Hematopoietic multipotent progenitor cell treated with erythropoietin and hydrocortisone succinate and interleukin-3 and kit ligand, for 15 days (in vitro differentiated cells): ENCODE measurements at places on chromosomes 5 and 9.

DNA sequence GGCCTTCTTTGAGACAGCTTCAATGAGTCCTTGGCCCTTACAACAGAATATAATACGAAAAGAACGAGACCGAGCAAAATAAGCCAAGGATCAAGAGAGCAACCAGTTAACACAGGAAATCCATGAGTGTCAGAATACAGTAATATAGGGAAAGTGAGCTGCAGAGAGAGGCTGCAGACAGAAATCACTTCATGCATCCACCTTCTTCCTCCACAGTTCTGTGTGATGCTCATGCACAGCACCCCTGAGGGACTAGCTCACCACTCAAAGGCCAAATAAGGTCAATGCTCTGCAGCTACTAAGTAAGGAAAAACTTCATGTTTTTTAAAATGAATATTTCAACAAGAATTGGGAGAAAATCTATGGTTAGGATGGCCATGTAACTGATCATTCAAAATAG, 257.1 kb downstream of the MCTP1 start:
- DNase-seq: no peak

- DNase-seq: no peak
These were observed 120.3 kb upstream of the LHFPL2 start for GRCh38 chr5:78768781-78769380.

DNA sequence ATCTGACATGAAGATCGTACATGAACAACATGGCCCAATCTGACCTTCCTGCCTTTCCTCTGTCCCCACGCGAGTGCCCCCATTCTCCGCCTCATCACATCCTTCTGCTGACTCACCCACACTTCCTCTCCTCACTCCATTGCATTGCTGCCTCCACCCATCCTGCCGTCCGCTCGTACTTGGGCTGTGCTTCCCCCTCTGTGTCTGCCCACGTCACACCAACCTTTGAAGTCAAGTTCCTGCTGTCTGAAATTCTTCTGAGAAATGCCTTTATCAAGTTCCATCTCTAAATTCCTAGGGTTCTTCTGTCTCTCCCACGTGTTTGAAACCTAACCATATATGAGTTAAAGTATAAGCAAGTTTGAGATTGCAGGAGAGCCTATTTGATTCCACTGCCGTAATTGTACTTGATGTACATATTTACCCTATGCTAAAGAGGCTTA, 18.0 kb upstream of the STARD4 start:
- peak; percentile 15 for DNase-seq

DNA sequence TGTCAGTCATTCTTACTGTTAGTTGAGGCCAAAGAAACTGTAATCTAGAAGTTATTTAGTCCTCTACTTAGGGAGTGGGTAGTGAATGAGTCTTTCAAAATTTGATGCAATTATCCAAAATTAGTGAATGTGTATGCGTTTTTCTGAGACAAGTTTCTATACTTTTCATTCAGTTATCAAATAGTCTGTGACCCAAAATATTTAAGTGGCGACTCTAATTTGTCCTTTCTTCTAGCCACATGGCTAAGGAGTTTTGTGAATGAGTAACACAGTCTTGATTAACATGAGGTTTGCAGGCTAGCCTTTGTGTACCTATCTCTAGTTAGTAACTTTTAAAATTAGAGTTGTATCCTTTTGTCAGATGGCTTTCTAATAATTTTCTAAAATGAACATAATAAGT, 45.6 kb downstream of the COMMD10 start:
- DNase-seq: no peak

DNA sequence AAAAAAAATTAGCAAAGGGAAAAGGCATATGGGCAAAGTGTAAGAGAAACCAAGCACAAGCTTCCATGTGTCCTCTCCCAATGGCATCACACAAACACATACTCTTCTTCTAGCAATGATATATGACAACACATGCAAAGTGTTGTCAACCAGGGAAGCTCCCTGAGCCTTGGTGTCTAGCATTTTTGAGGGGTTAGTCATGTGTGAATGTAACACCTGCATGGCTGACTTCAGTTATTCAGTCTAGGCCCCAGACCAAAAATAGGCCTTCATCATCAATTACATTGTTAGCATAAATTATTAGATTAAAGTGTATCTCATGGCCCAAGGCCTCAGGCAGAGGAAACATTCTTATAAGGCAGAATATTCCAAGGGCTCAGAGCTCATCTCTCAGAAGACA, 450.0 kb downstream of the TLE1 start:
- DNase-seq: no peak

DNA sequence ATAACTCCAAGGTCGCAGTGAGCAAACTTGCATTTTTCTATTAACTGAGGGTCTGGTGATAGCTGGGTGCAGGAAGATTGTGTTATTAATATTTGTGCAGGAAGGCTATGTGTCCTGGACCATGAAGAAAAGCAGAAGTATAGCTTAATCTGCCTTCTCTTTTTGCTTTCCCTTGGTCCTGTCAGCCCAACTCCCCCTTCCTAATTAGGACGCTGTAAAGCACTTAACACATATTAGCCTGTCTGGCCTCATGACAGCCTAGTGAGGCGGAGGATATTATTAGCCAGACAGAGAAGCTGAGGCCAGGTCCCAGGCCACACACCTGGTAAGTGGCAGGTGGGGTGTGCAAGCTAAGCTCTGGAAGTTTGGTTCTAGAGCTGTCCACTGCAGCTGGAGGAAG, 29.5 kb downstream of the SLC46A2 start:
- no peak for DNase-seq

- no peak for DNase-seq
These were observed 45.6 kb downstream of the SLC1A3 start for GRCh38 chr5:36651761-36652685.

- no peak for DNase-seq
These were observed 2.0 kb downstream of the CTNNA1 start for GRCh38 chr5:138755084-138755748.

DNA sequence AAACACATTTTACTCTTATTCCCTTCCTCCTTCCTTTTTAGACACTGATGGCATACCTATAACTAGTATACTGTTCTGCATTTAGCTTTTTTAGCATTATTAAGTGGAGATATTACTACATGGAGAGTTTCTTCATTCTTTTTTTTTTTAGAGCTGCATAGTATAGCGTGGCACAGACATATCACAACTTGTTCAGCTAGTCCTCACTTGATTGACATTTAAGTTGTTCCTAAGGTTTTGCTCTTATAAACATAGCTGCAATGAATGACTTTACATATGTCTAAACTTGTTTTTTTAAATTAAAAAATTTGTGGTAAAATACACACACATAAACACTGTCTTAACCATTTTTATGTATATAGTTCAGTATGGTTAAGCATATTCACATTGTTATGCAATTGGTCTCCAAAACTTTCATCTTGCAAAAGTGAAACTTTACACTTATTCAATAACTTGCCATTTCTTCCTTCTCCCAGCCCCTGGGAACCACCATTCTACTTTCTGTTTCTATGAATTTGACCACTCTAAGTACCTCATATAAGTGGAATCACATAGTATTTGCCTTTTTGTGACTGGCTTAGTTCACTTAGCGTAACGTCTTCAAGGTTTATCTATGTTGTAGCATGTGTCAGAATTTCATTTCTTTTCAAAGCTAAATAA, 48.7 kb downstream of the ANKDD1B start:
- DNase-seq: no peak

DNA sequence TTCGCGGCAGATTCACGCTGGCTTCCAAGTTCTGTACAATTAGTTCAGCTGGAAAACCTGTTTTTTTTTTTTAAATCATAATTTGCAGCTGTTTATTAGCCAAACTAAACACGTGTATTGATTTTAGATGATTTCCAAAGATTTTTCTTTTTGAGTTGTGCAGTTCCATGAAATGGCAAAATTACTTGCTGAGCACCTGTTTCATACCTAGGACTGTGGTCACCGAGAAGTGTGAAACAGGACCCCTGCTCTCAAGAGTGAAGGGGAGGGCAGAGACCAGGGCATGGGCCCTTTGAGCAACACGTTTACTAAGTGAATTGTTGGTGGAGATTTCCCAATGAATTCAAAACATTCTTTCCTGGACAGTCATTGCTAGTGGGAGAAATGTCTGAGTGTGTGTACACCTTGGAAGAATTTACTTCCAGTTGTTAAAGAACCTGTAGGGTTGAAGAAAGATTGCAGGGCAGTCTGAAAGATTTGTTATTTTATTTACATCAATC, 688 bp downstream of the SNX24 start:
- DNase-seq: no peak

DNA sequence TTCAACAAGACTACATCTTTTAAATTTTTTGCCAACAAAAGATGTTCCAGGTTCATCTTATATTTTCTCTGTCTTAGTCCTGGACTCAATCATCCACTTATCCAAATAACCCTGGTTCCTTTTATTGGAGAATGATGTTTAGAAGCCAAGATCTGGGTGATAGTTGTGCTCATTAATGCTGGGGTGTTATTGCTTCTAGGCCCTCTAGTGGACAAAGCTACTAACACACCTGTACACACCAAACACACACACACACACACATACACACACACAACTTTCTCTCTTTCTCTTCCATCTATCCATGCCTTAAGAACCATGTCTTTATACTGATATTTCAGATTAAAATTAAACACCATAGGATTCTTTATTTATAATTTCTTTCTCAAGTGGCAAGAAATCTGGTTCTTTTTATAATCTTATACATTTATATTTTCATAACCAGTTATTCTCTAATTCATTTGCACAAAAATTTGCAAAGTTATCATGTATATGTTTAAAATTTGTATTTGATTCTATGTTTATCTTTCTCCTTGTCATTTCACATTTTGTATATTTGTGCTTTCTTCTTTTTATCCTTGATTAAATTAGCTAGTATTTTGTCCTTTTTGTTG, 179.1 kb upstream of the SMIM23 start:
- DNase-seq: peak; percentile 47

GRCh38 chr5:99179206-99179605, 250.4 kb upstream of the CHD1 start:
- no peak for DNase-seq

DNA sequence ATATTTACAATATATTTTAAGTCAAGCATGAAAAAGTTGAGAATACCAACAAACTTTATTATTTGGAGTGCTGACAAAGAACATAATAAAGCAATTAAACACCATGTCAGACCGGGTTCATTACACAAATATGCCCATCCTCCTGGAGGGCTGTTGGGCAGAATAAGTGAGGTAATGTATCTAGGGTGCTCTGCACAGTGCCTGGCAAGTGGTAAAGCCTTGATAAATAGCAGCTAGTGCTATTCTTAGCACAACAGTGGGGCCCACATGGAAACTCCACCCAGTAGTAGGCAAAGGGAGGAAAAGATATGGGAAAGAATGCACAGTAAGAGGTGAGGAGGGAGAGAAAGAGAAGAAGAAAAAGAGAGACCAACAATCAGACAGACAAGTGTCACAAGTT, 97.7 kb downstream of the SLC1A3 start:
- peak; percentile 34 for DNase-seq

DNA sequence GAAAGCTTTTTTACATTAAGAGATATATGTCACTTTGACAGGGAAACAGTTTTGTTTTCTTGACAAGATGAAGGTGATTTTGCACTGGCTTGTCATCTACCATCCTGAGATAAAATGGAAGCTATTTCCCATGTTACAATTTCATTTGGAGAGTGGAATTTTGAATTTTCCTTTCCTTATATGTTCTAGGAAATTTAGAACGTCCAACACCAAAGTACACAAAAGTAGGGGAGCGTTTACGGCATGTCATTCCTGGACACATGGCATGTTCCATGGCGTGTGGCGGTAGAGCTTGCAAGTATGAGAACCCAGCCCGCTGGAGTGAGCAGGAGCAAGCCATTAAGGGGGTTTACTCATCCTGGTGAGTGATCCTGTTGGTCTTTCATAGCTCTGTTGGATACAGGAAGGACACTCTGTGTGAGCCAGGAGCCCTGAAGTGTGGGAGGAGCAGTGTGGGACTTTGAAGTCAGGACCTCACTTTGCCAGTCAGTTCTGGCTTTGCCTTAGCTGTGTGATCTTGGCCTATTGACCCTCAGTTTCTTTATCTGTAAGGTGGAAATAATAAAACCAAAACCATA, 887 bp downstream of the PTPDC1 start:
- DNase-seq: no peak

DNA sequence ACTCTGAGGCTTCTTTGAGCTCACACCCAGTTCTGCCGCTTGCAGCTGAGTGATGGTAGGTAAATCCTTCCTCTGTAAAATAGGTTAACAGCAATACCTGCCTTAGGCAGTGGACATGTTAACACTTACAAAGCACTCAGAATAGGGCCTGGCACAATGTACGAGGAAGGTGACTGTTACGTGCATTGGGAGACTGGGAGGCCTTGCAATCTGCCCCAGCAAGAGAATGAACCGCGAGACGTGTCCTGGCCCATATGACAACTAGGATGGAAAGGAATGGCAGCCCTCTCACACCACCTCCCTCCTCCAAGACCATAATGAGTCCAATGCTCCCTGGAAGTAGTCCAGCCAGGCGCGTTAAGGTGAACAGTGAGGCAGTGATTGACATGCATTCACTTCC, 23.1 kb upstream of the AKNA start:
- DNase-seq: no peak

DNA sequence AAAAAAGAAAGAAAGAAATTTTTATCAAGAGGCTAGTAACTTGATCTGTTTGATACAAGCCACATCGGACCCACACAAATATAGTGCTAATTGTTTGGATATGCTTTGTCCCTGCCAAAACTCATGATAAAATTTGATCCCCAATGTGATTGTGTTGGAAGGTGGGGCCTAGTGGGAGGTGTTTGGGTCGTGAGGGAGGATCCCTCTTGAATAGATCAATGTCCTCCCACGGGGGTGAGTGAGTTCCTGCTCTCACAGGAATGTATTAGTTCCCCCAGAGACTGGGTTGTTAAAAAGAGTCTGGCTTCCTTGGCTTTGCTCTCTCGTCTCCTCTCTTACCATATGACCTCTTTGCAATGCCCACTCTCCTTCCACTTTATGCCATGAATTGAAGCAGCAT, 80.6 kb upstream of the CPLX2 start:
- DNase-seq: no peak

GRCh38 chr9:20379804-20380225, 242.5 kb downstream of the MLLT3 start:
- DNase-seq: peak; percentile 24

- DNase-seq: no peak
These were observed 41.1 kb upstream of the ICE1 start for GRCh38 chr5:5381310-5381913.

GRCh38 chr5:124909734-124910133, 163.3 kb upstream of the ZNF608 start:
- no peak for DNase-seq

- DNase-seq: no peak
These were observed 82.2 kb downstream of the NSUN2 start for GRCh38 chr5:6550628-6551027.

DNA sequence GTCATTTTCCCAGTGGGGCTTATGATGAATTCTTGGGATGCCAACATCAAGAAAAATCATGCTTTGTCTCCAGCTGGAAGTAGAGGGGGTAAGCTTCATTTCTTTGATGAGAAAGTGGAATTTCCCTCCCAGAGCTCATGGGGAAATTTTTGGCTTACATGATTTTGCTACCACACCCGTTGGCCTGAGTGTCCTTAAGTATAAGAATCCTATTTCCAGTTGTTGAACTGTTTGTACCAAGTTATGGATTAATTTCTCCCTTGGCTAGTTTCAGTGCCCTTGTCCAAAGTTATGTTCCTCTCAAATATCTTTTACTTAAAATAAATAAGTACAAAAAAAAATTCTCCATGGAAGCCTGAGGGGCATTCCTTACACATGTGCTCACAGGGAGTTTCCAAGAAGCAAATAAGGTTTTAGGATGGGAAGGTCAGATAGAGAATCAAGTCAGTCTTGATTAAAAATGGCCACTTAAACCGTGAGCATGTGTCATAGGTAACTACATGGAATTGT, 82.3 kb downstream of the PTCD2 start:
- no peak for DNase-seq

GRCh38 chr5:147911427-147911826, 5.1 kb upstream of the C5orf46 start:
- DNase-seq: no peak
